ENCODE measurements at places on chromosomes 1 and 21.

DNA sequence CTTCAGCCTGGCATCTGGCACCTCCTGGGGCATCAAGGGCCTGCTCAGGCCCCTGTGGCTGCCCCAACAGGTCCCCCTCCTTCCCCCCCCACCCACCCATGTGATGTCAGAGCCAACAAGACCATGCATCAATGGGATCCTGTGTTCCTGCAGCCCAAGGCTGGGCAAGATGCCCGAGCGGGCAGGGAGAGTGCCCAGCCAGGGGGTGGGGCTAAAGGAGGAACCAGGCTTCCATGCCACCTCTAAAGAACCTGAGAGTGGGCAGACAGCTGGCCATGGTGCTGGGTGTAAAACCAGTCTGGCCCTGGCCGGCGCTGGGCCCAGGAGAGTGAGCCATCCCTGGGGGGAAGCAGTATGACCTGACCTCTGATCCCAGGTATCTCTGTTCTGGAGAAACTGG is 7.6 kb downstream of the COL16A1 start:
- no peak for DNase-seq

- no peak for DNase-seq
Observed at GRCh38 chr21:32521736-32522355, 63.5 kb downstream of the TCP10L start.

DNA sequence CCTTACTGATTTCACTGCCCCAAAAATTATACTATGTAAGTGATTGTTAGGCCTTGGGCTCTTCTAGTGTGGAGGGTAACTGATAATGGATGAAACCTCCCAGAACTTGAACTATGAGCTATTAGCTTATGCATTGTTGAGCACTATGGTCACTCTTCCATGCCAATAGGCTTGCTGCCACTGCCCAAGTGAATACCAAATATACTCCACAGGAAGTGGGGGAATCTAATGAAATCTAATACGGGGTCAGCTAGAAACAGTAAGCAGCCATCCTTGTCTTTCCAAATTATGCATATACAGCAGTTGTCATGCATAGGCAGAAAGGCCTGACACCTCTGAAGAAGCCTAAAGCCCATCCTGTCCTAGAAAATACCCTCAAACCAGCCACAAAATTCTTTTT is 198.7 kb upstream of the PTBP2 start:
- DNase-seq, result no peak

DNA sequence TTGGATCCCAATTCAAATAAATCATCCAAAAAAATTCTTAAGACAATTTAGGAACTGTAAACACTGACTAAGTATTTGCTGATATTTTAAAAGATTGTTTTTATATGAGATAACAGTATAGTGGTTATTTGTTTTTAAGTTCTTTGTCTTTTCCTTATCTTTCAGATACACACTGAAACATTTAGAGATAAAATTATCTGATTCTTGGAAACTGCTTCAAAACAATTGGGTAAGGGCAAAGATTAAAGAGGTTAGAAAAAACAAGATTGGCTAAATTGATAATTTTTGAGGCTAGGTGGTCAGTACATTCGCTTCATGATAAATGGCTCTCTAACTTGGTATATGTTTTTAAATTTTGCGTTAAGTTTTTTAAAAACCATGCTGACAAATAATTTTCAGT is 117.3 kb downstream of the PSMG1 start:
- DNase-seq, result no peak

Measured in AG08395 (cell line).